ENCODE measurements at places on chromosomes 12 and 14.

GRCh38 chr12:132014092-132014914 is 64.6 kb downstream of the EP400 start:
- DNase-seq = no peak

- no peak for DNase-seq
These were observed 38.3 kb downstream of the FNTB start for GRCh38 chr14:65024957-65025356.

DNA sequence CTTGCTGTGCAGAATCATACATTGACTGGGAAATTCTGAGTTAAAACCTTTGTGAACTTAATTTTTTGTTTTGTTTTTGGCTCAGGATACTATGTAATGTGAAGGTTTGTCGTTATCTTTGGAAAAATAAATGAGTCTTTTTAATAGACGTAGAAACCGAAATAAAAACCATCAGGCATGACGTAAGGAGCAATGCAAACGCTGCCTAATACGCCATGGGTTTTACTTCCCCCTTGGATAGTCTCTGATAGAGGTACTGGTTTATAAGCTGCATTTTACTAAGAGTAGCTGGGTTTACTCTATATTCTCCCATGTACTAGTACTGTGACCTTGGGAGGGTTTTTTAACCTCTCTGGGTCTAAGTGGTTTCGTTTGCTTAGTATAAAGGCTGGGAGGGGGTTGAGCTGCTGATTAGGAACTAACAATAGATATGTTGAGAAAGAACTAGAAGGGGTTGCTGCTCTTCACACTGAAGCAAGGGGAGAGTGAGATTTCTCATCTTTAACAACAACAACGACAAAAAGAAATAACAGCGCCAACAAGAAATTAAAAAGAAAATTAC is 66.8 kb upstream of the SLCO1C1 start:
- DNase-seq = no peak

DNA sequence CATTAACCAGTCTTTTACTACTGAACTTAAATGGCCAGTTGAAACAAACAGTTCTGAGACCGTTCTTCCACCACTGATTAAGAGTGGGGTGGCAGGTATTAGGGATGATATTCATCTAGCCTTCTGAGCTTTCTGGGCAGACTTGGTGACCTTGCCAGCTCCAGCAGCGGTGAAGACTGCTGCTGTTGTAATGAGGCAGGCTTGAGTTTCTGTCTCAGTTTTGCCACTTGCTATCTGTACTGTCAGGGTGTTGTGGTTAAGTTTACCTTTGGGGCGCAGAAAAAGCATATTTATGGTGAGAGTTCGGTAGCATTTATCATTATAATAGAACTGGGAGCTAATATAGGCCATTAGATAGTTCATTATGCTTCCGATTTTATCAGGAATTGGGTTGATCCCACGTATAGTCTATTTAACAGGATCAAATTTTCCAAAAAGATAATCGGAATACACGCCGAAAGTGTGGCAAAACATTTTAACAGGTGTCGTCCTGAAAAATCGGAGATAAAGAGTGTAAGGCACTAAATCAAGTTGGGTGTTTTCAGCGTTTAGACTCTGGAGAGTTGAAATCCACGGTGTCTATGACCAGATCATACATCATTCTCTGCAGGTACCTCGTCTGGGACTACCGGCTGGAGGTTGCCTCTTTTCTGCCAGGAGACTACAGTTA is 688 bp upstream of the NECAP1 start:
- no peak for DNase-seq

DNA sequence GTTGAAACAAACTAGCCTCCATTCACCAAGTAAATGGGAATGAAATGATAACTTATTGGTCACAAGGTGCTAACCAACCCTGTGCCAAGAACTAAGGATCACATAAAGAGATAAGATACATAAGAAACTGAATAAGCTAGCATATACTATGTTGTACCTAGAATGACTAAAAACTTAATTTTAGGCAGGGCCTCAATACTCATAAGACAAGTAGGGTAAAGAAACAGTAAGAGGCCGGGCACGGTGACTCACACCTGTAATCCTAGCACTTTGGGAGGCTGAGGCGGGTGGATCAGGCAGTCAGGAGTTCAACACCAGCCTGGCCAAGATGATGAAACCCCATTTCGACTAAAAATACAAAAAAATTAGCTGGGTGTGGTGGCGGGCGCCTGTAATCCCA is 17.7 kb downstream of the GDF11 start:
- no peak for DNase-seq

- DNase-seq = no peak
These were observed 5.0 kb downstream of the CMKLR1 start for GRCh38 chr12:108333898-108334699.

GRCh38 chr12:7501031-7501588 is 2.5 kb downstream of the CD163 start:
- DNase-seq = no peak

DNA sequence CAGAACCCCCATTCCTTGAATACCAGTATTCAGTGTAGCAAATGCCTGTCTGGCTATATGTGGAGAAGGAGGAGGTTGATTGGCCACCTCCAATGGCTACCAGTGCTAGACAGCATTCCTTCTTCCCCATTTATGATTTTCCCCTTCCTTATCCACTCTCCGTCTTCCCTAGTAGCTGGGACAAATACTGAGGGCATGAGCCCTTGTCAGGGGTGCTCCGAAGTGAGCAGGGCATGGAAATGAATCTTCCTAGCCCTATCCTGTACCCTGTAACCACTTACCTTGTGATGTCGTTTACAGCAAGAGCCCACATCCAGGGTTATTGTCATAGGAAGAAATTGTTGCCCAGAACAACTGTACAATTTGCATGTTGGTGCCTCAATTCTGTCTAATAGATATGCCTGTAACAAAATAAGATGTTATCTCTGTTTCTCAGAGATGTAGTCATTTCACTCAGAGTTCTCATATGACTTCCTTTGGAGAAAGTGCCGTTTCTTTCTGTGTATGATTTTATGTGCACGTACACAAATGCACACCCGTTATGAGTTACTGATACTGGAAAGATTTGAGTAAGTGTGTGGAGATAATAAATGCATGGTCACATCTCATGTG is 423.7 kb downstream of the EGLN3 start:
- DNase-seq = no peak

DNA sequence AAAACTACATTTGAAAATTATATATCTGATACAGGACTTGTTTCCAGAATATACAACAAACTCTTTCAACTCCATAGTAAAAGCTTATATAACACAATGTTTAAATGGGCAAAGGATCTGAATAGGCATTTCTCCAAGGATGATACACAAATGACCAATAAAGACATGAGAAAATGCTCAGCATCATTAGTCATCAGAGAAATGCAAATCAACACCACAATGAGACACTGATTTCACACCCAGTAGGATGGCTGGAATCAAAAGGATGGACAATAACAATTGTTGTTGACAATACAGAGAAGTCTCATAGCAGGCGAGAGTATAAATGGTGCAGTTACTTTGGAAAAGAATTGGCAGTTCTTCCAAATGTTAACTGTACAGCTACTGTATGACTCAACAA is 394.9 kb downstream of the BCL11B start:
- no peak for DNase-seq

GRCh38 chr14:57418999-57419398 is 28.6 kb downstream of the NAA30 start:
- DNase-seq = no peak

GRCh38 chr12:67940780-67941243 is 48.4 kb upstream of the IFNG-AS1 start:
- DNase-seq = no peak

DNA sequence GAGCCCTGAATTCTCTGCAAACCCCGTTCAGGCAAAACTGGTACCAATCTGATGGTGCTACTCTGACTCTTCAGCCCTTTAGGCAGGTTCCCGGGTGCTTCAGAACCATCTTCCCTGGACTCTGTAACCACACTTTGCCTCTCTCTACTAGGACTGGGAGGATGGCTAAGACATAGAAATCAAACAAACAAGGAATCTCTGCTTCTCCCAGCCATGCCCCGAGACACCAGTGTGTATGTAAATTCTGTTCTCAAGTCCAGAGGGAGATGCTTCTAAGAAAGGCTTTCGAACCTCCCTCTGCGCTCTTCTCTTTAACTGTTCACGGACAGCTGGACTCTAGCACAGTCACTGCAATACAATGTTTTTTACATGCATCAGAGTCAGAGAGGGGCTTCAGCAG is 1.9 kb upstream of the KCNK10 start:
- DNase-seq = no peak

DNA sequence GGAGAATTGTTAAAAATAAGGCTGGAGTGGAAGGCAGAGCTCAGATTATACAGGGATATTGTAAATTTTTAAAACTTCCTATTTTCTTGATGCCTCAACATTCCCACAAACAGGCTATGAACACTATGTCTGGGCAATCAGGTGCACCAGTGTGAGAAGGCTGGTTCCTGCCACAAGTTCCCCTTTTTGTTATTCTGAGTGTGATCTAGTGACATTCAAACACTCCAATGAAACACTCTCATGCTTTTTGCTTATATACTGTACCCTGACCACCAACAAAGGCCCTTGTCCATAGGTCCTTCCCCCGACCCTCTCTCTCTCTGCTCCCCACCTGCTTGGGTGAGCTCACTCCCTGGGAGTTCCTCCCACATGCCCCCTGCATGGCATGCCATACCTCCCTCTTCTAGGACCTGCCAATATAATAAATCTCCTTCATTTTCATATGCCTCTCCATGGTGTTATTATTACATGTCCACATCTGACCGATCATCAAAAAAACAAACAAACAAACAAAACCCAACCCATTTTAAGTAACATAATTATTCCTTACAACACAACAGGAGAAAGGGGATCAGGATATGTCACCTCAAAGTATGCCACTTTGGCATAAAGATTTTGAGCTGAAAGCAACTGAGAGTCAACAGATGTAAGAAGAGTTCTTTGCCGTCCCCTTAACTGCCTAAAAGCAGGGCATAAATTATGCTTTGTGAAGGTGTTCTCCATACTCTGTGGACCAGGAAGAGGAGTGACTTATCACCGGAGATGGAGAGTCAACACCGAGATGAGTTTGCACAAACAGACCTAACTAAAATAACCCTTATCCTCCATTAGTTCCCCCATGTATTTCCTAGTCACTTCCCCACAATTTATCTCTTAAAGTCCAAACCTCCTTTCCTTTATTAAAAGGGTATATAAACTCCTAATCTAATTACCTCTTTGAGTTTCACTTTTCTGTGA is 42.5 kb upstream of the CATSPERB start:
- DNase-seq = no peak

DNA sequence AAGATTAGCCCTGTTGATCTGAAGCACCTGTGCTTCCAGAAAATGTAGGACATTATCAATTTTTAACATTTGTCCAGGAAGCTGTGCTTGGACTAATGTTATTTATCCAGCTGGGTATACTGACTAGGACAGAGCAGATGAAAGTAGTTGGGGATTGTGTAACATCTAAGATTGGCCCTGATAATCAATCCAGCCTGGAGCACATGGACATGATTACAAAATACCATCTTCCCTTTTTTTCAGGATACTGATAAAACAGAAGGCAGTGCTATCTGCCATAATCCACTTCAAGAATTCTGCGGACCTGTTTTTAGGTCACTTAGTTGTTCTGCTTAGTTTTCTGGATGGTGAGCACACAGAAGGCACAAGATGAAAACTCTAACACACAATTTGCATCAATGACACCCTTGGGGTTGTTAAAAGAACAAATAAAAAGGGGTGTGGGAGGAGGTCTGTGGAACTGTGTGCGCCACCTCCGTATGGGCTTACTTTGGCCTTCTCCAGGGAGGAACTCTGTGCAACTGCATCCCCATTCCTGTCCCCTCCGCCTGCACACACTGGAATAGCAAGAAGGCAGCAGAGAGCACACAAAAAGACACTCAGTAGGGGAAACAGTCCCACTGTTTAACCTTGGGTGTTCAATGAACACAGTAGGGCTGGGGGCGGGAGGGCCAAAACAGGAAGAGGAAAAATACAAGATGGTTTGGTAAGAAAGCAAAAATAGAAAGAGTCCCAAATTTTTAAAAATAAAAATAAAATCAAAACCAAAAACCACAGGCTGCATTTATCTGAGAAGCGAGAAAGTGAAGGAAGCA is 31.1 kb upstream of the DUSP6 start:
- DNase-seq = no peak

- DNase-seq = no peak
These were observed 36.4 kb upstream of the ATXN2 start for GRCh38 chr12:111635524-111635923.

GRCh38 chr12:50261654-50262053 is 21.7 kb downstream of the LIMA1 start:
- no peak for DNase-seq

GRCh38 chr14:95619785-95620417 is 66.3 kb upstream of the TCL1B start:
- no peak for DNase-seq

- DNase-seq = no peak
These were observed 90.7 kb upstream of the PTPRR start for GRCh38 chr12:71011261-71011660.

DNA sequence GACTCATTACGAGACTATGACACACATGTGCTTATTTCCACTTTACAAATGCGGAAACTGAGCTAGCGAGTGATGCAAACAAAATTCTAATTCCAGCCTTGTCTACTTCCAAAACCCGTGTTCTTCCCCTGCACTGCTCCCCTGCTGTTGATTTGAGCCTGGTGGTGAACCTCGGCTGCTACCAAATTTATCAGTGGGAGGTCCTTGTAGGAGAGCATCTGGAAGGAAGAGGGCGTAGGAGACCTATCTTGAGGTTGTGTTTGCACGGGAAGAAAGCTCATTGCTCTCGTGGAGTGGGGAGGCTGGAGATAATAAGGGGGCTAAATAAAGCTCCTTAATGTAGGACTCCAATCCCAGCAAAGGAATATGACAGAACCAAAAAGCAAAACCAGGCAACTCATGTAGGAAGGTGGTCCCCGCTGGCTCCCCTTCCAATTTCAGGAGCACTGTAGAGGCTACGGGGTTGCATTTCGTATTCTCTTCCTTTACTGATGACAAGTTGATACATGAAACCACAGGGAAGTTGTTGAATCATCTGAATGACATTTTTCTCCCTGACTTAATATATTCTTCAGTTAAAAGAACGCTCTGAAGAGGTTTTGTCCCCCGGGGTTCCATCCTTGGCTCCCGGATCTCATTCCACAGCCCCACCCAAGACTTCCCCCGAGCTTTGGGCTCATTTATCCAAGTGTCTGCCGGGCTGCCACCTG is 52.6 kb downstream of the FZD10 start:
- DNase-seq = no peak

DNA sequence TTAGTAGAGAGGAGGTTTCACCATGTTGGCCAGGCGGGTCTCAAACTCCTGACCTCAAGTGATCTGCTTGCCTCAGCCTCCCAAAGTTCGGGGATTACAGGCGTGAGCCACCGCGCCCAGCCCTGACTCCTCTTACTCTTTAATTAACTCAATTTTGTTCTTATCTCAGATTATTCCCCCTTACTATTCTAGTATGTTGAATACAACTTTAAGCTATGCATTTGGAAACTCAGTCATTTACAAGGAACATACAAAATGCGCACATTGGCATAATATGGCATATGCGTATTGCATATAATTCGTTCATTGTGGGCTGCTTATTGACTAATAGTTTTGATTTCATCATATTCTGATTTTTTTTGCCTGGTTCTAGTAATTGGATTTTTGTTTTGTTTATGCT is 10.8 kb upstream of the CD163 start:
- DNase-seq = no peak

Measured in activated B cell treated with CpG ODN at 0.5 μM for 24 hours (primary cell).